ENCODE measurements at places on chromosomes 1 and 21.
A peak's percentile ranks its signal among the peaks of the same experiment; 100 is the strongest.

GRCh38 chr1:15184436-15185241 lies 31.1 kb downstream of the TMEM51 start:
- DNase-seq = no peak

DNA sequence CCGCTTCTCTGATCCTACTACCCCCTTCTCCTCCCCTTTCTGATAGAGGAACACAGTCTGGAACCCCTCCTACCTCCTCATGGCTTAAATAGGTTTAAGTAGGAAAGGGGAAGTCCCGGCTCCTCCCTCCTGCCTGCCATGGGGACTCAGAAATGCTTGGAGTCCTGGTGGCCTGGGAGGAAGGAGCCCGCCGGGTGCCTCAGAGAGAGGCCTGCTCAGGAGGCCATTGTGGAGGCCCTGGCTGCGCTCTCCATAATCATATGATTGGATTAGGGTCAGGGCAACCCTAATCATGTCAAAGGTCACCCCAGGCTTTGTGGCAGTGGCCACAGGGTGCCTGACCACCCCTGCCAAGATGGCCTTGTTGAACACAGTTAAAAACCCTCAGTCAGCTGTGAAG lies 29.0 kb downstream of the WNT3A start:
- DNase-seq = no peak

DNA sequence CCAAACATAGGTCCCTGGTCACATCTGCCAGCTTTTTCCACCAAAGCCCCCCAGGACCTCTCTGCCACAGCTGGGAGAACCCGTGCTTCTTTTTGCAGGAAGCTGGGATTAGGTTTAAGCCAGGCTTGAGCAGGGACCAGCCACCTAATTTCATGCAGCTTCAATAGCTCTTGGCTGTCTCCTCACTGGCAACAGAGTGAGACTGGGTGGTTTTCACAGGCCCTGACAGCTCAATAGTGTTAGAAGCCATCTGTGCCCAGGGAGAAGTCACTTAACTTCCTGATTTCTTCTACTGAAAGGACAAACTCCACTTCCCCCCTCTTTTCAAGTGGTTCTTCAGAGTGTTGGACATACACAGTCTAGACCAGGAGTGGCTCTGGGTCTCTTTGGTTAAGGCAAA lies 20.4 kb upstream of the SRSF4 start:
- no peak for DNase-seq

- DNase-seq = no peak
Measured at GRCh38 chr1:95067062-95067461, 5.7 kb downstream of the ALG14 start.

DNA sequence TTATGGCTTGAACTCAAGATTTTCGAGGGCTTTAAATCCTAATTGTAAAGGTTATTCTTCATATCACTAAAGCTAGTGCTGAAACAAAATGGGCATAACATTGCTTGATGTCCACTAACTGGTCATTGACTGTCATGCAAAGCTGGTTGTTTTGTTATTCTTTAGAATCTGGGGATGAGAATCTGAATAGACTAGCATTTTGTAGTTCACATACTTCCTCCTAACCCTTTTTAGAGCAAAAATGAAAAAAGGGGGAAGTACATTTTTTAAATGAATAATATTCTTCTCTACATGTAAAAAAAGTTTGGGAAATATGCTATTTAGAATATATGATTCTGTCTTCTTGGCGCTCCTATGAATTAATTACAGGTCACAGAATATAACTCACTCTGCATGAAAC lies 72.2 kb upstream of the HMCN1 start:
- DNase-seq = no peak

DNA sequence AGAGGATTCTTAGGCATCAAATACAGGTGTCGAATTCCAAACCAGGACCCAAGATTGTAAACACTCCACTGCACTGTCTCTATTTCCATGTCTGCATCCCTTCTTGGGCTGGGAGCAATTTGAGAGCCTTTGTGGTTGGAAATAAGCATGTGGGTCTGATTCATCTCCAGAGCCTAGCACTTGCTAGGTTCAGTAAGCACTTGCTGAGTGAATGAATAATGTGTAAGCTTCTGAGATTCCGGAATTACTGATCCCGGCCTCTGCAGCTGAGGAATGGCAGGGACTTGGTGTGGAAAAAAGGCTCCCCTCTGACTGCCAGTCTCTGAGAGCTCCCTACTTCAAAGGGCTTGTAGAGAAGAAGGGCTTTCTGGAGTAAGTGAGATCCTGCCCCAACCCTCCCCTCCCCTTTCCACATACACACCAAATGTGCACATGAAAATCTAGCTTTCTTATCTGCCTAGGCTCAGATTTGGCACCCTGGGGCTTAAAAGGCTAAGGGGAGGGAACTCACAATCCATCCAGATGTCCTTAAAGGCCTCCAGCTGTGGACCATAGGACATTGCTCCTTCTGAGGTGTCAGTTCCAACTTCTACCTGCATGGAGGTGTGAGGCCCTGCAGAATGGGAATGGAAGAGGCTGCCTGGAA lies 39.6 kb upstream of the TRABD2B start:
- DNase-seq = peak; percentile 24

GRCh38 chr1:56378341-56379070 lies 200.9 kb downstream of the PLPP3 start:
- no peak for DNase-seq

DNA sequence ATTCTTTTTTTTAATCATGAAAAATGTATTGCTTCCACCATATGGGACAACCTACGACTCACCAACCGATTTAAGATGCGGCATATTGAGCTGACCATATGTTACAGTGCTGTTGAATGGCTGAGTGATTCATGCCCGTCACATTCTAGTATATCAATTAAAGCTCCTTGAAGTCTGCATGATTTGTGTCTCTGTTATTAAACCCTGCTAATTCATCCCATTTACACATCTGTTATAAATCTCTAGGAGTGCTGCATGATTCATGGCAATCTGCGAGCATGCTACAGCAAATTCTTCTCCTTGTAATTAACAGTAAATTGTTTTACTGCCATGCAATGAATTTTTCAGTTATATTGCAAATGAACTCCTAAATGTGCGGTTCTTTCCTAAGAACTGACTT lies 239.8 kb downstream of the USH2A start:
- DNase-seq = peak; percentile 39

GRCh38 chr21:42207426-42207825 lies 11.5 kb upstream of the ABCG1 start:
- no peak for DNase-seq

DNA sequence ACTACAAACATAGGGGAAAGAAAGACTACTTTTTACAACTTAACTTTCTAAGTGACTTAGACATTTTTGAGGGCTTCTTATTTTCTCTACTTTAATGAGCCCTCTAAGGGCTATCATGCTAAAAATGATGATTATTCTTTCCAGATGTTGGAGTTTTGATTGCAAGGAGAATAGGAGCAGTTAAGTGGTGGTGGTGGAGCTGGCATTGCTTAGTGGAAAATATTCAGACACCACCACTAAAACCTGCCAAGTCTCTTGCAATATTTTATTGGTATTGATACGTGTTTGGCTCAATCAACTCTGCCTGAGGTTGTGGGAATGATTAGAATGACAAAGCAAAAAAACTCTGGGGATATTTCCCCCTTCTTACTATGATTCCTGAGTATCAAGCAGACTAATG lies 82.6 kb upstream of the PTGFR start:
- peak; percentile 80 for DNase-seq

DNA sequence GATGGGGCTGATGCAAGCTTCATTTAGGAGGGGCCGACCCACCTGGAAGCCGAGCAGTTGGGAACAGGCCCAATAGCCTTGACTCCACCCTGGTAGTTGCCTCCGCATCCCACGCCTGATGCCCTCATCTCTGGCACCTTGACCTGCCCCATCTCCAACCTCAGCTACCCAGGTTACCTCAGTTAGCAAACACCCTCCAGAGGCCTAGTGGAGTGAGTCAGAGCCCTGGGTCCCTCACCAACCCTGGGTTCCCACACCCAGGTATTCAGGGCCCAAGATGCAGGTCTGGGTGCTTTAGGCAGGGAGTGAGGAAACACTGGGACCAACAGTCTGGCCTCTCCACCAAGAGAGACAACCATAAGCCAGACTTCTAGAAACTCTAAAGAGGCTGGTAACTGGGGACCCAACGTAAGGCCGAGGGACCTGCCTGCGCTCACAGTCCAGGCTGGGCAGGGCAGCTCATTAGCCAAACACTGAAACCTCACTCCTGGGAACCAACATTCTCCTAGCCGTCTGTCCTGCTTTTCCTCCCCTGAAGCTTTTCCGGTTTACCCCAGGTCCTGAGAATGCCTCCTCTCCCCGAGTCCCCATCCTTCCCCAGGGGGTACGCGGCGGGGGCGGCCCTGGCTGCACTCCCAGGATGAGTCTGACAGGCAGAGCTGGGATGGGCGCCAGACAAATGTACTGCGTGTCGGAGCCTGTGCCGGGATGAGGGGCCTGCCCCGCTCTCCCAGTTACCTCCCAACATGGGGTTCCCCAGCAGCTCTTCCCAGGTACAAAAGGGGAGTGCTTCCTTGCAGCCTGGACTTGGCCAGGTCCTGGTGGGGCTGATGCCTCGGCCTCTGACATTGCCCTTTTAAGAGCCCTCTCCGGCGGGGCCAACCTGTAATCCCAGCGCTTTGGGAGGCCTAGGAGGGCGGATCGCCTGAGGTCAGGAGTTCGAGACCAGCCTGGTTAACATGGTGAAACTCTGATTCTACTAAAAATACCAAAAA lies 8.9 kb upstream of the CELSR2 start:
- peak; percentile 64 for DNase-seq

- DNase-seq = no peak
Measured at GRCh38 chr1:69587391-69587790, 19.7 kb downstream of the LRRC7 start.

DNA sequence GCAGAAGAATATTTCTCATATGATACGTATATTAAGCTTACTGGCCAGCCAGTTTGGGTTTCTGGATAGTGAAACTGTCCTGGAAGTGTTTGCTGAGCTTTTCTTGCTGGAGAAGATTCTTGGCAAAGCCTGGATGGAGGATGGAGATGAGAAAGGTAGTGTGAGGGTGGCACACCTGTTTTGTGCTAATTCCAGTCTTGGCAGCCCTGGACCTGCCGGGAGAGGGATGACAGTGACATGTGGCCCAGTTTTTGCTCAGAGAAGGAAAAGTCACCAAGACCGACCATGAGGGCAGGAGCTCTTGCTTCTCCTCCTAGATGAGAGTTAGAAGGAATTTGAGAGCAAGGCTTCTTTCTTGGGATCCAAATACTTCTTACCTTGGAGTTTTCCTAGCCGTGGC lies 34.1 kb downstream of the DOP1B start:
- DNase-seq = no peak

- no peak for DNase-seq
Measured at GRCh38 chr1:62336638-62336994, 17.4 kb upstream of the KANK4 start.
